Natural killer cell treated with Interleukin-12 subunit alpha and Interleukin-12 subunit beta and Interleukin-15 and Interleukin-18, amount 100 ng/mL, for 72 hours (primary cell): ENCODE measurements at places on chromosomes 3 and 15. TPM values are rescaled to one million over a fixed set of nuclear protein-coding genes. Genes with fewer than 3 reads are reported as not detected.

DNA sequence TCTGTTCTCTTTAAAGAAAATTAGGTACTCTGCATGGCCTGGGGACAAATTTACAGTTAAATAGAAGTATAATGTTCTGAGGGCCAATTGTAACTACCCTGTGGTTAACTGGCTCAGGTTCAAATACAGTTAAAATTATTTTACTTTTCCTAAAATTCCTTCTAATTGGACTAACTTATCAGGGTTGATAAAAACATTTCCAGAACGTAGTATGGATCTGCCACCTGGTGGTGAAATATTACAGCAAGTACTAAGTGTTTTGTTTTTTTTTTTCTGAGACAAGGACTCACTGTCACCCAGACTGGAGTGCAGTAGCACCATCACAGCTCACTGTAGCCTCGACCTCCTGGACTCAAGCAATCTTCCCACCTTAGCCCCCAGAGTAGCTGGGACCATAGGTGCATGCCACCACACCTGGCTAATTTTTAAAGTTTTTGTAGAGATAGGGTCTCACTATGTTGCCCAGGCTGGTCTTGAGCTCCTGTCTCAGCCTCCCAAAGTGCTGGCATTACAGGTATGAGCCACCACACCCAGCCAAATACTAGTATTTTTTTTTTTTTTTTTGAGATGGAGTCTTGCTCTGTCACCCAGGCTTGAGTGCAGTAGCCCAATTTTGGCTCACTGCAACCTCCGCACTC is 29.2 kb downstream of the NEO1 start:
- no peak overlapping the region for H3K27ac ChIP-seq
- no peaks in the 10 kb centered on the region for H3K4me1 ChIP-seq
- H3K36me3 ChIP-seq = no peaks in the 10 kb centered on the region
- no peak overlapping the region for H3K4me3 ChIP-seq
- DNase-seq = no peak

GRCh38 chr3:123750209-123750608 is 133.9 kb downstream of the MYLK start:
- no peaks in the 10 kb centered on the region for H3K36me3 ChIP-seq
- H3K4me1 ChIP-seq = no peaks in the 10 kb centered on the region
- DNase-seq = no peak
- H3K27me3 ChIP-seq = peaks cover 3% of the 10 kb centered on the region
- no peak overlapping the region for H3K27ac ChIP-seq

GRCh38 chr3:108552267-108553159 is 36.7 kb downstream of the CIP2A start:
- peaks cover 4% of the 10 kb centered on the region for H3K36me3 ChIP-seq
- H3K4me1 ChIP-seq = no peaks in the 10 kb centered on the region
- no peak overlapping the region for H3K4me3 ChIP-seq
- H3K27me3 ChIP-seq = no peaks in the 10 kb centered on the region
- H3K27ac ChIP-seq = no peak overlapping the region
- no peak for DNase-seq

DNA sequence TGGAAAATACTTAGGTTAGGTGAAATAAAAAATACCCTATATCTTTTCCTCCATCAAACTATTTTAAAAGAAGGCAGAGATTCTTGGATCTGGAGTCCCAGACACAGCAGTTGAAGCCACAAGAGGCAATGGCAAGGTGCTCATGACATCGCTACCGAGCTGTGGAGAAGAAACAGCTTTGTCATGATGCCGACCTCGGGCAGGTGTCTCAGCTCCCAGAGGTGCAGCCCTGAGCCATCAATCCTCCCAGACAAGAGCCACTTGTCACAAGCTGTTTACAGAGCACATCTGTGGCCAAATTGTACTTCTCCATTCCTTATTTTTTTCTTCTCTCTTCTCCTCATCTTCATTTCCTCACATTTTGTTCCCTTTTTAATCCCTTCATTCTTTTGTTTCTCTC is 50.8 kb downstream of the GPR176 start:
- H3K4me1 ChIP-seq = no peaks in the 10 kb centered on the region
- no peak for DNase-seq
- no peaks in the 10 kb centered on the region for H3K36me3 ChIP-seq
- peaks cover 34% of the 10 kb centered on the region for H3K27me3 ChIP-seq

DNA sequence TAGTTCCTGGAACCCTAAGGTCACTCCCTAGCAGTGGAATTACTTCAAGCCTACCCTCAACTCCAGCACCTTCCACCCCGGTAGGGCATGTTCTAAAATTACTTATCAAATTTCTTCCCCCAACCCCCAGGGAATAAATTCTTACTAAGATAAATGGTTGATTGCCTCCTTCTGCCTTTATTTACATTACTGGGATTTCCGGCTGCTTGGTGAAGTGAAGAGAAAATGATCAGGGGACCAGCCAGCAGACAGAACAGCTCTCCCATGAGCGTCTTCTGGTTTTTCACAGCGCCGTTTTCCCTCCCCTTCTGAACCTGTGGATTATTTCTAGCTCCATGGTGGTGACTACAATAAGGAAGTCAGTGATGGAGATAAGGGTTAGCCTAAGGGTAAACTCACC is 521.5 kb upstream of the PPP2R3A start:
- no peak overlapping the region for H3K4me3 ChIP-seq
- H3K36me3 ChIP-seq = no peaks in the 10 kb centered on the region
- no peak for DNase-seq
- H3K27me3 ChIP-seq = no peaks in the 10 kb centered on the region
- no peak overlapping the region for H3K27ac ChIP-seq

GRCh38 chr3:177234121-177234520 is 36.8 kb upstream of the TBL1XR1 start:
- no peaks in the 10 kb centered on the region for H3K36me3 ChIP-seq
- peaks cover 6% of the 10 kb centered on the region for H3K4me1 ChIP-seq

DNA sequence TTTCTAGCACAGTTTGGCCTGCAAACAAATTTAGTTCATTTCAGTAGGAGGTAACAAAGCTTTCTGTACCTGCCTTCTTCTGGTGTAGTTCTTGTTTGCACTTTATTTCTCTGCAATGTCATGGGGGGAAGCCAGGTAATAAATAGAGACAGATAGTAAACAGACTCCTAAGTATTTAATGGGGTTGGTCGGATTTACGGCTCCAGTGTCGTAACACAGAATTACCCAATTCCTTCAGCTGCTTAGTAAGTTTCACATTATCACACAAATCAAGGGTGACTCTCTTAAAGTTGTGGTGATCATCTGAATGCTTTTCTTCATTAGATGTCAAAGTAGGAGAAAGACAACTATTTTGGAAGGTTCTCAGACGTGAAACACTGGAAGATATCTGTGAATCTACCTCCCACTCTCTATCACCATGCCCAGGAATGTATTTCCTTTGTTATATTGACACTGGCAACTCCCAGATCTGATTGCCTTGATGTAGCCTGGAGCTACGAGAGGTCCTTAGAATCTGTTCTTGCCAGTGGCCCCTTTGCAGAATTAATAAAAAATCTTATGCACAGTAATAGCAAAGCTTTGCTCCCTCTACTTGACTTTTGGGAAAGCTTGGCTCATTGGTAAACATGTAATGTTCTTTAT is 25.0 kb upstream of the TMC3 start:
- no peak overlapping the region for H3K27ac ChIP-seq
- peaks cover 2% of the 10 kb centered on the region for H3K27me3 ChIP-seq
- no peak overlapping the region for H3K4me3 ChIP-seq
- H3K36me3 ChIP-seq = no peaks in the 10 kb centered on the region
- H3K4me1 ChIP-seq = no peaks in the 10 kb centered on the region

GRCh38 chr3:160001148-160001760 is 12.6 kb downstream of the IL12A start:
- no peak overlapping the region for H3K27ac ChIP-seq
- no peaks in the 10 kb centered on the region for H3K36me3 ChIP-seq
- no peak overlapping the region for H3K4me3 ChIP-seq
- H3K27me3 ChIP-seq = no peaks in the 10 kb centered on the region
- no peak for DNase-seq

DNA sequence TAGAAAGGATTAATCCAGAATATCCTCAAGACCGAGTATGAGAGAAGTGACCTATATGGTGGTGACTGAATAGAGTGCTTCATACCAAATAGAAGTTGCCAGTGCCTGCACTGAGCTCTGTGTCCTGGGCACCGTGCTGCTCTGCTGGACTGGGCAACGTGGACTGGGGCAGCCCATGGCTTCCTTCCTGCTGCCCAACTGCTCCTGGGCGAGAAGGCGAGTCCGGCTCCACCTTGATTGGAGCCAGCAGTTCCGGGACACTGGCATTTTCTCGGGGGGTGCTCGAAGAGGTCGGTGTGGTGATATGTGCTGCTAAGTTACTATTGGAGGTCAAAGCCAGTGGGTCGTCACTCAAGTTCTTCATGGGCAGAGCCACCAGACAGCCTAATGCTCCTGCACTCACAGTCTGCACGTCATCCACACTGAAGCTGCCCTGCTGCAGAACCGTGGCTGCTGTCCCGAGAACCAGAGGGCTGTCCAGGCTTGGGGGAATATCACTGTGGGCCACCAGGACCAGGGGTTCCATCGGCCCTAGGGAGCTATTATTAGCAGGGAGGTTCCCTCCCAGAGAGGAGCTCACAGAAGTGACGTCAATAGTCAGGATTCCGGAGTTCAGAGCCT is 14.1 kb downstream of the ZXDC start:
- H3K27me3 ChIP-seq = no peaks in the 10 kb centered on the region
- DNase-seq = peak; percentile 47
- peaks cover 6% of the 10 kb centered on the region for H3K36me3 ChIP-seq
- no peak overlapping the region for H3K27ac ChIP-seq
- no peak overlapping the region for H3K4me3 ChIP-seq
- peaks cover under 1% of the 10 kb centered on the region for H3K4me1 ChIP-seq

PLSCR4 gene
- not detected for total RNA-seq

ANXA2 gene
- 137 TPM for total RNA-seq

EPB42 gene
- not detected for total RNA-seq

MYO5C gene
- total RNA-seq = 0.42 TPM

NPAP1 gene
- total RNA-seq = not detected

CHAC1 gene
- 7.7 TPM for total RNA-seq
